Aorta (tissue), 5 donors: ENCODE measurements at places on chromosomes 6 and 20. TPM values are rescaled to one million over a fixed set of nuclear protein-coding genes. Genes with fewer than 3 reads are reported as not detected.

The TNNC2 gene
- total RNA-seq = not detected

The C20orf141 gene
- total RNA-seq = not detected

The RAB32 gene
- total RNA-seq = 31.9 TPM

The SPATA25 gene
- total RNA-seq = 8.6 TPM

DNA sequence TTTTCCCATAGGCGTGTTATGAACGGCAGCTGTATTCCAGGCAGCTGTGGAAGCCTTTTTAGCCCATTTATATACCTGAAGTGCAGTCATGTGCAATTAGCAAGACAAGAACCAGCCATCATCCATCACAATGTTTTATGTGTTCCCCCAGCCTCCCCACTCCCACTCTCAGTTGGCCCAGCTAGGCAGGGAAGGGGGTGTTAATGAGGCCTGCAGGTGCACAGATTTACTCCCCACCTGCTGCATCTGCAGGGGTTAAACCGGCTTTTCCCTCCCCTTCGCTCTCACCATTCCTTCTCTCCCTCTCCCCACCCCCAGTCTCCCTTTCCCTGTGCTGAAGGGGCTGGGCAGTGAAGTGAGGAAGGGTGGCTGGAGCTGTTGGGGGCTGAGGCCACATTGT is 149.8 kb upstream of the AKAP12 start:
- no peak for DNase-seq
- no peak overlapping the region for H3K27ac ChIP-seq
- no peaks in the 10 kb centered on the region for H3K27me3 ChIP-seq

- H3K27ac ChIP-seq = peak overlapping the region; percentile 20
- no peak overlapping the region for H3K4me3 ChIP-seq
- H3K27me3 ChIP-seq = no peaks in the 10 kb centered on the region
- no peaks in the 10 kb centered on the region for H3K4me1 ChIP-seq
- DNase-seq = peak; percentile 82
These were observed 41.0 kb downstream of the ZMYND8 start for GRCh38 chr20:47315339-47316056.

GRCh38 chr20:59305908-59306655 is 5.7 kb downstream of the EDN3 start:
- no peaks in the 10 kb centered on the region for H3K36me3 ChIP-seq
- DNase-seq = no peak
- no peaks in the 10 kb centered on the region for H3K4me1 ChIP-seq
- H3K27ac ChIP-seq = no peak overlapping the region
- H3K27me3 ChIP-seq = no peaks in the 10 kb centered on the region
- H3K4me3 ChIP-seq = no peak overlapping the region

GRCh38 chr6:156026486-156027247 is 571.0 kb upstream of the NOX3 start:
- H3K27me3 ChIP-seq = no peaks in the 10 kb centered on the region
- H3K4me1 ChIP-seq = peaks cover 1% of the 10 kb centered on the region
- no peak overlapping the region for H3K4me3 ChIP-seq
- no peaks in the 10 kb centered on the region for H3K36me3 ChIP-seq
- H3K27ac ChIP-seq = no peak overlapping the region

DNA sequence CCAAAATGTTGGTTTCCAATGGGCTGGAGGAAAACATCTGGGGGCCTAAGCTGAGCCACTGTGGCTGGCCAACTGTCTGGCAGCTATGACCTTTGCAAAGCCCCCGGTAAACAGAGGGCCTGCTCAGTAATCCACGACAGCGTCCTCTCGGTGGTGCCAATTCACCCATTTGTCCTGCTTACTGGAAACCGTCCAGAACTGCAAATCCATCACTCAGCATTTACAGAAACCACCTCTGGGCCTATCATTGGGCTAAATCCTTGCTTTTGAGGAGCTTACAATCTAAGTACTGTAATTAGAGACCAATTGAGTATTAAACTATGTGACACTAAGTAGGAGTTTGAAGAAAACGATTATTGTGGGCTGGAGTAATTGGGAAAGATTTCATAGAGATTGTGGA is 31.0 kb downstream of the ADAT2 start:
- no peaks in the 10 kb centered on the region for H3K27me3 ChIP-seq
- H3K4me3 ChIP-seq = no peak overlapping the region
- no peak overlapping the region for H3K27ac ChIP-seq
- DNase-seq = no peak
- no peaks in the 10 kb centered on the region for H3K36me3 ChIP-seq

DNA sequence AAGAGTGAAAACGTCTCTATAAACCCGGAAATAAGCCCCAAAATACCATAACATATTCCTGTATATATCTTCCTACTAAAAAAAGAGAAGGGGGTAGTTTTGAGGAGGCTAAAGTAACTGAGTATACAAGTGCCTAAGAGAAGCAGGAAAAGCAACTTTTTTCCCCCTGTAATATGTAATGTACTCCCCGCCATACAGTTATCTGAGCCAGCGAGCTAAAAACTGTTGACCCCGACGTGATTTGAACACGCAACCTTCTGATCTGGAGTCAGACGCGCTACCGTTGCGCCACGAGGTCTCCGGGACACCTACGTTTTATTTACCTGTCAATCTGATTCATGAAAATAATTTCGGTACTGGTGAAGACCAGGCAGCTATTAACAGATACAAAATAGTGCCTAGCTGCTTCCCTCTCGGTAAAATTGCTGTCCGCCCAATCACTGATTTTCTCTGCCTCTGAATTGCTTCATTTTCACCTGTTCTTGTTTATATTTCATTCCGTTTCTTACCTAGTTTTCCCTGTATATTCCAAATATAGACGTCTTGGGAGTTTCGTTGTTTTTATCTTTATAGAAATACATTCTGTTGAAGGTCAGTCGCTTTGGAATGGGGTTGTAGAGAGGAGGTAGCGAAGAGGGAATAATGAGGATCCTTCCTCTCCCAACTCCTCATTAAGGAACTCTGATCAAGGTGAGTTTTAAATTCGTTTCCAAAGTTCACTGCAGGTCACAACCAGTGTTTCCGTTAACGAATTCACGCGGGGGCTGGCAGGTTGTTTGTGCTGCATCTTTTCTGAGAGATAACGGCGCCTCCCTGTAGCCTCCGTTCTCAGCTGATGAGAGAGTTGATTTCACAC is 33.6 kb upstream of the BTN3A2 start:
- H3K4me1 ChIP-seq = no peaks in the 10 kb centered on the region
- no peak for DNase-seq
- H3K36me3 ChIP-seq = no peaks in the 10 kb centered on the region

DNA sequence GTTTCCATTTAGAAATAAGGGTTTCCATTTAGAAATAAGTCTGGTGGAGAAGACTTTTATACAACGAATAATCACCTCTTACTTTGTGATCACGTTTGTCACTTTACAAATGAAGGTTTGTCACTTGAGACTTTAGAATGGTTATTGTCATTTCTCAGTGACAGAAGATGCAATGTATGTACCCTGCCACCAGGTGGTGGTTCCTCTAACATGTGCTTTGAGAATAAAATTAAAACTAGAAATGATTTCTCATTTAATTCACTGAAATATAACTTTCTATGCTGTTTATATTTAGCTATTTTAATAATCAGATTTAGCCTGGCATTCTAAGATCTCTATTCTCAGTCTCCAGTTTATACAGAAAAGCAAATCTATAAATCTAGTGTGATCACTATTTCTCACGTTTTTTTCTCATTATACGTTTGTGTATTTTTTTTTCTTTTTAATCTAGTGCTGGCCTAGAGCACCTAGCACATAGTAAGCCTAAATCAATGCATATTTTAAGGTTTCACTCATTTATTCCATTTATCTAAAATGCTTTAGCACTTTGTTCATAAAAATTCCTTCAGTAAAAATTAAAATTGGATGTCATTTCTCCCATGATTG is 57.4 kb upstream of the TFAP2D start:
- no peaks in the 10 kb centered on the region for H3K36me3 ChIP-seq
- no peak overlapping the region for H3K4me3 ChIP-seq
- H3K4me1 ChIP-seq = no peaks in the 10 kb centered on the region
- H3K27me3 ChIP-seq = no peaks in the 10 kb centered on the region
- DNase-seq = no peak

- DNase-seq = no peak
- H3K4me3 ChIP-seq = no peak overlapping the region
- H3K27me3 ChIP-seq = no peaks in the 10 kb centered on the region
- no peaks in the 10 kb centered on the region for H3K36me3 ChIP-seq
- H3K27ac ChIP-seq = no peak overlapping the region
These were observed 2.5 kb downstream of the HDDC2 start for GRCh38 chr6:125299257-125299656.
